Right ventricle myocardium inferior (tissue), 1 donor: ENCODE measurements at places on chromosomes 13 and 19. TPM values are rescaled to one million over a fixed set of nuclear protein-coding genes. Genes with fewer than 3 reads are reported as not detected.

The MUC16 gene
- total RNA-seq, result 0.05 TPM

The MBD3L2 gene
- not detected for total RNA-seq

The PLIN5 gene
- total RNA-seq, result 50.4 TPM

The ZNF580 gene
- total RNA-seq, result 13.2 TPM

The PROSER1 gene
- total RNA-seq, result 15.9 TPM

The HS6ST3 gene
- total RNA-seq, result 1.4 TPM

The CGB5 gene
- total RNA-seq, result not detected

The CD79A gene
- 0.19 TPM for total RNA-seq

The EPS8L1 gene
- 1.9 TPM for total RNA-seq
